ELR (cell line): ENCODE measurements at places on chromosomes 1 and 21.

DNA sequence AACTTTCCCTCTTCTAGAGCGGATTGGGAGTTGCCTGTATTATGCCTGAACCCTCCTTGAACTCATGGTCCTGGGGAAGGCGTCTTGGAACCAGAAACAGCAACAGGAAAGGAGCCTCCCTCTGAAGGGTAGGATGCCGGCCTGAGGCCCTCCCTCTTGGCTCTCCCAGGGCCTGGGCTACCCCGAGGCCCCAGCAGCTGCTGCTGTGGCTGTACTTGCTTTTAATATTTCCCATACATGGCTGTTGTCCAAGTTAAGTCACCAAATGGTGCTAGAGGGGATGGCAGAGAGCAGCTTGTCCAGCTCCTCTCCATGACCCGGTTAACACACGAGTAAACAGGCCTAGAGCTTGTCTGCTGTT, 10.5 kb downstream of the CHRNB2 start:
- no peak for DNase-seq

- DNase-seq: no peak
Observed at GRCh38 chr1:226363801-226364513, 43.9 kb downstream of the PARP1 start.

- DNase-seq: no peak
Observed at GRCh38 chr1:189237008-189237407, 1240.7 kb downstream of the BRINP3 start.

- DNase-seq: no peak
Observed at GRCh38 chr21:44578371-44579055, 1.9 kb downstream of the KRTAP10-5 start.

- DNase-seq: no peak
Observed at GRCh38 chr1:101907264-101907663, 89.5 kb downstream of the OLFM3 start.

GRCh38 chr1:8343464-8344001, 25.6 kb downstream of the SLC45A1 start:
- DNase-seq: peak; percentile 96

- DNase-seq: no peak
Observed at GRCh38 chr1:119250299-119250698, 109.8 kb upstream of the WARS2 start.

DNA sequence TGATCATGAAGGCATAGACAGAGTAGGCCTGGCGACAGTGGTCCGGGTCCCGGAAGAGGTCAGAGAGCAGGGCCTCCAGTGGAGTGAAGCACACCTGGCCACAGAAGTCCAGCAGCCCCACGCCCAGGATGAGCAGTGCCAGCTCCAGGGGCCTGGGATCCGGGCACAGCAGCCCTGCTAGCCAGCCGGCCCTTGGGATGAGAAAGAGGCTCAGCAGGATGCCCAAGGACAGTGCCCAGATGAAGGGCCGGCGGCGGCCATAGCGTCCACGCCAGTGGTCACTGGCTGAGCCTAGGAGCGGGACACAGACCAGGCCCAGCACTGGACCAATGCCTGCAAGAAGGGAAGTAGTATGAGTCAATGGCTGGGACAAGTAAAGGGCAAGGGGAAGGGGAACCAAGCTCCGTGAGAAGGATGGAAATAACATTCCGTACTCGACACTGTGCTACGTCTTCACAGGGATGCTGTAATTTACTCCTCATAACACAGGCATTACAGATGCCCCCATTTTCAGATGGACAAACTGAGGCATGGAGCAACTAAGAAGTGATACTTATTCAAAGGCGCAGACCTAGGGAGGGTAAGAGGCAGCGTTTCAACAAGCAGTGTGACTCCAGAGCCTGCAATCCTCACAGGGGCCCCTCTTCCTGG, 16.9 kb downstream of the SLC45A3 start:
- DNase-seq: no peak

DNA sequence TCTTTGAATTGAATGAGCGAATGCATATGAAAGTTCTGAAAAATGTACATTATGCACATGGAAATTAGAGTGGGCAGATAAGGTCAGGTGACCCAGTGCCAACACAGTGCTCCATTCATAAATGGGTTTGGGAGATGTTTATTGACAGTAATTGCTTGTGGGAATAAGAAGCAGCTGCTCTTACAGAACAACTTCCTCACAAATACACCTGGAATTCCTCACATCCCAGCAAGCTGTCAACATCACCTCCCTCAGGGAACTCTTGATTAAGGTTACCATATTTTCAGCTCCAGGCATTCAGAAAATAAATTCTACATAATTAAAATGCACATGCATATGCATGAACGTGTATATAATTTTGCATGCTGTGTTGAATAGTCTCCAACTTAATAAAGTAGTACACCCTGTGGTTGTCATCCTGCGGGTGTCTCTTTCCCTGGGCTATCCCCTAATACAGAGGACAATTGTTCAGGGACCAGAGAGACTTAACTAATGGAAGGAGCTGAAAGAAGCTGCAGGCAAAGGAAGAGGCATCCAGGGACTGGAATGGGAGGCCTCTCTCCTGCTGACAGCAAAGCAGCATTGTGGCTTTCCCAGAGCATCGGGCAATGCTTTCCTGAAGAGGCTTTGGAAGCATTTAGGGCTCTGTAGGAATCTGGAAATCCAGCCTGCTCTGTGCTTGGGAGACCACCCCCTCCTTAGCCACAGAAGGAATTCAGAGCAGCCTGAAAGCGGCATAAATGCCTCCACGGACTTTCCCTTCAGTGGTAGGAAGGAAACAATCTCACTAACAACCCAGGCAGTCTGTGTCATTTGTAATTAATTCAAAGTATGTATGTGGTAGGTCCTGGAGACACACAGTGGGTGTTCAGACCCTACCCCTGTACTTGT, 55.2 kb upstream of the GNG12 start:
- DNase-seq: peak; percentile 55

DNA sequence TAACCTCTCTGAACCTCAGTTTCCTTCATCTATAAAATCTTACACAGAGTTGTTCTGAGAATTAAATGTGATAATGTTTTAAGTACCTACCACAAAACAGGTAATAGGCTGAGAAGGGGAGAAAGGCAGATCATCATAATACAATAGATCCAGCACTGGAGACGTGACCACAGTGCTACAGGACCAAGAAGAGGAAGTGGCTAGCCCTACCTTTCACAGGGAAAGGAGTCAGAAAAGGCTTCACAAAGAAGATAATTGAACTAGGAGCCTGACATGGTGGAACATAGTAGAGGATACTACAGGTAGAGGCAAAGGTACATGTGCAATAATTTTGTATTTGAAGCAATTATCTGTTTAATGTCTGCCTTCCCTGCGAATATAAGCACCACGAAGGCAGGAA, 45.1 kb downstream of the ERI3 start:
- DNase-seq: no peak
